ENCODE measurements at places on chromosomes 6 and 20. TPM values are rescaled to one million over a fixed set of nuclear protein-coding genes. Genes with fewer than 3 reads are reported as not detected.
A peak's percentile ranks its signal among the peaks of the same experiment; 100 is the strongest.

GRCh38 chr6:157587127-157587926 is 206.3 kb downstream of the ZDHHC14 start:
- DNase-seq: no peak

- no peak for DNase-seq
These were observed 24.2 kb downstream of the CST9L start for GRCh38 chr20:23544133-23544532.

- DNase-seq: no peak
These were observed 40.0 kb downstream of the RRBP1 start for GRCh38 chr20:17641993-17642392.

GRCh38 chr6:122622479-122622878 is 12.3 kb downstream of the PKIB start:
- no peak for DNase-seq

The IRF4 gene
- polyA plus RNA-seq: not detected

The MOCS1 gene
- polyA plus RNA-seq: 41.3 TPM

GRCh38 chr6:151012321-151013294 is 147.1 kb downstream of the MTHFD1L start:
- no peak for DNase-seq

- DNase-seq: no peak
These were observed 85.7 kb upstream of the F13A1 start for GRCh38 chr6:6405997-6406714.

GRCh38 chr6:34237722-34238584 is 1.3 kb downstream of the HMGA1 start:
- peak; percentile 81 for DNase-seq

The SLC22A16 gene
- not detected for polyA plus RNA-seq

GRCh38 chr6:50443144-50443543 is 270.2 kb upstream of the TFAP2D start:
- DNase-seq: no peak

- DNase-seq: no peak
These were observed 22.1 kb upstream of the ADGRF1 start for GRCh38 chr6:47064274-47064673.

GRCh38 chr20:41697861-41698559 is 79.8 kb upstream of the CHD6 start:
- DNase-seq: no peak

DNA sequence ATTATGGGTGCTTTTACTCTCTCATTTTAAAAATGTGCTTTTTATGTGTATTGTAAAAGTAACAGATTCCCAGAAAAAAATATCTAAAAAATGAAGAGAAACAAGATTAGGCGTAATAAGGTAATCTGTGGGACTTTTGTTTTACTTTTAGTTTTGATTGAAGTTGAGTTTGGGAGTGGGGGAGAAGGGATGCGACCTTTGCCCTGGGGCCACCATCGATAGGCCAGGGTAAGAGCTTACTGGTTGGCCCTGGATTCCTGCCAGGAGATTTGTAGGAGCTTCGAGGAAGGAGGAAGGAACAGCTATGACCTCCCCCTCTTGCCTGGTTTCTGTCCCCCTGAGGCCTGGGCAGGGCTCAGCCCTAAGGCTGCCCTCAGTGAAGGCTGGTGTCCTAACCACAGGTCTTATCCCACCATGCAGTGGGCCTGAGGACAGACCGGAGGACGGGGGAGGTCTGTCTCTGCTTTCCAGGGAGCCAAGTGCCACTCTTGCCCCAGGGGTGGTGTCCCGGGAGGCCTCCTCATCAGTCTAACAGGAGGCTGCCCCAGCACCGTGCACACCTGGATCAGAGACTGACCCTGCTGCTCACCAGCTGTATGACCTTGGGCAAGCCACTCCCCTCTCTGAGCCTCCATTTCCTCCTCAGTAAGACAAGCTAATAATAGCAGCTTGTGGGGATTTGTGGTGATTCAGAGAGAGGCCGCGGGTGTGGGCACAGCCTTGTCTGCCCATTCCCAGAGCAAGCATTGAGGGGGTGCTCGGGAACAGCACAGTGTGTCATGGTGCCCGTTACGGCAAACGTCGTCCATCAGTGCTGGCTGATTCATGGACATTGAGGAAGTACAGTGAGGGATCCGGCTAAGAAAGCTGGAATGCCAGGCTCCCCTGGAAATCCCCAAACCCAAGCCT is 21.2 kb downstream of the TGM2 start:
- DNase-seq: no peak

The PNPLA1 gene
- polyA plus RNA-seq: 1.2 TPM

The GPR63 gene
- polyA plus RNA-seq: 0.37 TPM

- DNase-seq: no peak
These were observed 44.9 kb upstream of the KCNG1 start for GRCh38 chr20:51067792-51068191.

DNA sequence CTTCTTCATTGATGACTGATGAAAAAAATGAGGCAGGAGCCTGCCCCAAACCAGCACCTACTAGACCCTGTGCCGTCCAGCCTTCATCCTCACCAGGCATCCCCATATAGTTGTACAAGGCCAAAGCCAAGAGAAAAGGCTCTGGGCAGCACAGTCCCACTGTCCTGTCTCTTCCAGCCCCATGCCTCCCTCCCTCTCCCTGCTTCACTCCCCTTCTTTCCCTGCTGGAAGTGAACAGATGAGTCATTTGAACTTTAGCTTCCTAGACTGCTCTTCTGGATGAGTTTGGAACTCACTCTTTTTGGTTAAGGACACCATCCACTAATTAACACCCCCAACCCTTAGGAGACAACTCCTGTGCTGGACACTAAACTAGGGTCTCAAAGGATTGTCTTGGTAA is 235.2 kb downstream of the LRFN2 start:
- no peak for DNase-seq

GRCh38 chr20:38135651-38136420 is 29.2 kb downstream of the TGM2 start:
- DNase-seq: no peak

- DNase-seq: peak; percentile 85
These were observed 15.7 kb upstream of the HLA-A start for GRCh38 chr6:29926413-29927274.

The RTN4IP1 gene
- 19.3 TPM for polyA plus RNA-seq

DNA sequence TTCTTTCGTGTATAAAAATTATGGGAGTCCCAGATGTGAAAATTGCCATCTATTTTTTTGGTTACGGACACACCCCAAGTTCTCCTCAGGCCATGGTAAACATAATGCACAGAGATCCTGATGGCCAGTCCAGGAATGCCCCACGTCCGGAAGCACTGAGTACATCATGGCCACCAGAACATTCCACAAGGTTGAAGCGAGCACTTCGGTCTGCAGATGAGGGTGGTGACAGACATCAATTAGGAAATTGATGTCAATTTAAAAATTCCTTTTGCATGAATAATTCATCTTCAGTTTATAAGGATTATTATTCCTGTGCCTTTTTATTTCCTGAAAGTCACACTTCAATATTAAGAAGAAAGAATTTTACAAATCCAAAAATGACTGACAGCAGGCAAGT is 13.2 kb upstream of the EXOC2 start:
- DNase-seq: no peak

DNA sequence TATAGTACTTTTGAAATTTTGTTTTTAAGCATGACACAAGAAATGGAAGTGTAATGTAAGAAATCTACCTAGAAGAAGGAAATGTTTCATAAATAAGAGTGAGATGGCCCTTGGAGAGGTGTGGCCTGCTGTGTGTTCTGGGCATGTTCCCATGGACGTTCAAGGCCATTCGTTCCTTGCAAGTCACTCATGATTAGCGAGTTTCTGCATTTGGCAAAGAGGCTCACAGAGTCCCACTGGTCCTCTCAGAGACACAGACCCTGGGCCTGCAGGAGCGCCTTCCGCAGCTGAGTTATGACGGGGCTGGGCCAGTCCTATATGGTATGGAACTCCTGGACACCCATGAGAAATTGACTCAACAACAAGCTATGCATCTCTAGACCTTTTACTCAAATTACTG is 7.2 kb downstream of the THBS2 start:
- DNase-seq: no peak

- DNase-seq: no peak
These were observed 18.3 kb downstream of the INSM1 start for GRCh38 chr20:20386192-20386591.

GRCh38 chr6:22362361-22362760 is 65.5 kb upstream of the PRL start:
- DNase-seq: peak; percentile 50

DNA sequence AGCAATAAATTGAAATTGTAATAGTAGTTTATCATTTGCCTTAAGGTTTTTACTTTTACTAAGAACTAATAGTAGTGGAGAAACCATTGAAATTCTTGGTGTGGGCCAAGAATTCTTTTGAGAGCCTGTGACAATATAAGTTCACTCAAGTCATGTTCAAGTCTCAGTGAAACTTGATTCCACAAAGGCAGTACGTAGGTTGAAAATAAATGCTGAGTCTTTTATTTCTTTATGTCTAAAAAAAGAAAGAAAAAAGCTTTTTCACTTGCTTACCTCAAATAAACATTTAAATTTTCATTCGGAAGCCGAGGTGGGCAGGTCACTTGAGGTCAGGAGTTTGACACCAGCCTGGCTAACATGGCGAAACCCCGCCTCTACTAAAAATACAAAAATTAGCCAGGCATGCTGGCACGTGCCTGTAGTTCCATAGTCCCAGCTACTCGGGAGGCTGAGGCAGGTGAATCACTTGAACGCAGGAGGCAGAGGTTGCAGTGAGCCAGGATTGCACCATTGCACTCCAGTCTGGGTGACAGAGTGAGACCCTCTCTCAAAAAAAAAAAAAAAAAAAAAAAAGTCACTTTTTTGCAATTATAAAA is 57.8 kb upstream of the NELFCD start:
- DNase-seq: no peak

GRCh38 chr6:134080171-134080795 is 27.9 kb upstream of the SLC2A12 start:
- peak; percentile 49 for DNase-seq

The CCN6 gene
- polyA plus RNA-seq: 8.4 TPM

DNA sequence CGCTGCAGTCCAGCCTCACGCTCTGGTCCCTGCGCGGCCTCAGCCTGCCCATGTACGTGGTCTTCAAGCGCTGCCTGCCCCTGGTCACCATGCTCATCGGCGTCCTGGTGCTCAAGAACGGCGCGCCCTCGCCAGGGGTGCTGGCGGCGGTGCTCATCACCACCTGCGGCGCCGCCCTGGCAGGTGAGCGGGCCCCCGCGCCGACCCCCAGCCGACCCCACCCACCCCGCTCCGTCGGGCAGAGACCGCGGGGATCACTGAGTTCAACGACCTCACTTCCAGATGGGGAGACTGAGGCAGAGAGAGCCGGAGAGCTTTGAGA is 545 bp downstream of the SLC35D3 start:
- DNase-seq: no peak

The NHLRC1 gene
- polyA plus RNA-seq: 1.8 TPM

GRCh38 chr6:25397406-25397805 is 118.2 kb downstream of the CARMIL1 start:
- DNase-seq: no peak

- no peak for DNase-seq
These were observed 32.2 kb upstream of the ADGRF5 start for GRCh38 chr6:46953921-46954320.

The GNRH2 gene
- not detected for polyA plus RNA-seq

The CDH26 gene
- polyA plus RNA-seq: 0.47 TPM

Data from kidney (tissue), 22 donors.